ENCODE measurements at places on chromosomes 2 and 18. TPM values are rescaled to one million over a fixed set of nuclear protein-coding genes. Genes with fewer than 3 reads are reported as not detected.

- no peak for DNase-seq
Observed at GRCh38 chr2:1751767-1752725, 7.7 kb upstream of the PXDN start.

Gene DNAH7
- 0.06 TPM for total RNA-seq

- no peak for DNase-seq
Observed at GRCh38 chr2:167237478-167237877, 349.2 kb downstream of the XIRP2 start.

Gene ITGB6
- 0.33 TPM for total RNA-seq

GRCh38 chr18:6401687-6402086 lies 13.0 kb downstream of the L3MBTL4 start:
- DNase-seq: peak; percentile 20
